ENCODE measurements at places on chromosomes 3 and 15. TPM values are rescaled to one million over a fixed set of nuclear protein-coding genes. Genes with fewer than 3 reads are reported as not detected.

The CTSH gene
- total RNA-seq = 281 TPM

The TRIM42 gene
- not detected for total RNA-seq

The SRP14 gene
- total RNA-seq = 360 TPM

The TRAK1 gene
- 30.8 TPM for total RNA-seq

The PIGZ gene
- total RNA-seq = 1.2 TPM

The GASK1A gene
- 0.11 TPM for total RNA-seq

The GOLGA6A gene
- not detected for total RNA-seq

The ARHGEF26 gene
- total RNA-seq = 31.2 TPM

The ANO10 gene
- total RNA-seq = 16.0 TPM

The GCNT3 gene
- 0.59 TPM for total RNA-seq

The TRIM71 gene
- 0.03 TPM for total RNA-seq

The MCTP2 gene
- 18.3 TPM for total RNA-seq

The REC114 gene
- total RNA-seq = not detected

The PLIN1 gene
- not detected for total RNA-seq

The HIGD2B gene
- 0.11 TPM for total RNA-seq

The GRAMD2A gene
- not detected for total RNA-seq

The TMPRSS7 gene
- not detected for total RNA-seq

The CCR9 gene
- total RNA-seq = not detected

The FANCD2OS gene
- total RNA-seq = not detected

The PRTG gene
- 16.4 TPM for total RNA-seq

The RNF7 gene
- total RNA-seq = 77.7 TPM

The GOLGA8T gene
- total RNA-seq = not detected

The PYDC2 gene
- total RNA-seq = not detected

The NPAP1 gene
- not detected for total RNA-seq

The HHLA2 gene
- total RNA-seq = not detected

The HRH1 gene
- not detected for total RNA-seq

The SEMA5B gene
- not detected for total RNA-seq

The HDC gene
- not detected for total RNA-seq

The SKOR1 gene
- not detected for total RNA-seq

The AGTR1 gene
- 0.08 TPM for total RNA-seq

The ALPK3 gene
- total RNA-seq = 0.03 TPM

The XCR1 gene
- not detected for total RNA-seq
